Stimulated activated CD4-positive, alpha-beta T cell treated with anti-CD3 and anti-CD28 coated beads, Interleukin-12 subunit alpha, Interleukin-12 subunit beta, amount 100 ng/mL, for 4 hours (primary cell): ENCODE measurements at places on chromosomes 2 and 18.

DNA sequence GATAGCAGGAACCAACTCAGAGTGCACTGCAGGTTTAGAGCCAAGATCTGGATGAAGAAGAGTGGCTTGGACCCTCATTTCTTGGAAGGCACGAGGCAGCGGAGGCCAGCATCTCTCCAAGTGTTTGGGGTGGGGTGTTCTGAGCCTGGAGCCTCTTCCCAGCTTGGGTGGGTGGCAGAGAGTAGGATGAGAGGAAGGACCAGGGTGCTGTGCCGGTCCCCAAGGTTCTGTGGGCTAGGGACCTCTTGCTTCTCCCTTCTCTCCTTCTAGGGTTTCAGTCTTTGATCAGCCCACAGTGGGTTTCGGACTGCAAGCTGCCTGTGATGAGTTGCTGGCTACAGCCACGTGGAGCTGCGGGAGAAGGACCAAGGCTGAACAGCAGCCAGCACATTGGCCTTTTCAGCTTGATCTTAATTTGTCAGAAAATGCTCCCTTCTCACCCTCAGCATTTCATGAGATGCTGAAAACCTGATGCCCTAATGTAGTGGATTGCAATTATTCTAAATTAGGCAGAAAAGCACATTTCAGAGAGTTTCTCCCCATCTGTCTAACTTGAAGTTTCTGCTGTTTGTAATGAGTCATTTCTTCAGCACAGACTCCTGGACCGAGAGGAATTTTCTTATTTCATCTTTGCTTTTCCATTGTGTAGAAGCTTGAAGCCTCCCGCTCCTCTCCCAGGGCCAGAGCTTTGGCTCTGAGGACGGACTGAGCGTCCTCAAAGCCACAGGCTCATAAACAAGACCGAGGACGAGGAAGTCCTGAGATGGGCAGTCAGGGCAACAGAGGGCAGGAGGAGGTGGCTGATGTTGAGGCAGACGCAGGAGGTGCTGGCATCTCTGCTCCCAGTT, 99.1 kb upstream of the HDAC4 start:
- no peak for DNase-seq

- DNase-seq = no peak
These were observed 46.9 kb upstream of the TAF1B start for GRCh38 chr2:9796056-9797010.

DNA sequence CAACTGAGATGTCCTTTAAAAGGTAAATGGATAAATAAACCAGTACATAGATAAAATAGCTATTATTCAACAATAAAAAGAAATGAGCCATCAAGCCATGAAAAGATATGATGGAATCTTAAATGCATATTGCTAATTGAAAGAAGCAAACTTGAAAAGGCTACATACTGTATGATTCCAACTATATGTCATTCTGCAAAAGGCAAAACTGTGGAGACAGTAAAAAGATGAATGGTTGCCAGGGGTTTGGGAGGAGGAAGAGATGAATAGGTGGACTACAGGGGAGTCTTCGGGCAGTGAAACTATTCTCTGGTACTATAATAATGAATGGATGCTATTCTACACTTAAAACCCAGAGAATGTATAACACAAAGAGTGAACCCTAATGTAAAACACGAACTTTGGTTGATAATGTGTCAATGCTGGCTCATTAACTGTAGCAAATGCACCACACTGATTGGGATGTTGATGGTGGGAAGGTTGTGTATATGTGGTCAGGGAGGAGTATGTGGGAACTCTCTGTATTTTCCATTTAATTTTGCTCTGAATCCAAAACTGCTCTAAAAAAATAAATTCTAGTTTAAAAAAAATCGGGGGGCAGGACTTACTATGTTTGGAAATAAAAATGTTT, 73.7 kb upstream of the MYCN start:
- no peak for DNase-seq

- peak; percentile 61 for DNase-seq
These were observed 115.1 kb downstream of the EML6 start for GRCh38 chr2:54838585-54839035.

DNA sequence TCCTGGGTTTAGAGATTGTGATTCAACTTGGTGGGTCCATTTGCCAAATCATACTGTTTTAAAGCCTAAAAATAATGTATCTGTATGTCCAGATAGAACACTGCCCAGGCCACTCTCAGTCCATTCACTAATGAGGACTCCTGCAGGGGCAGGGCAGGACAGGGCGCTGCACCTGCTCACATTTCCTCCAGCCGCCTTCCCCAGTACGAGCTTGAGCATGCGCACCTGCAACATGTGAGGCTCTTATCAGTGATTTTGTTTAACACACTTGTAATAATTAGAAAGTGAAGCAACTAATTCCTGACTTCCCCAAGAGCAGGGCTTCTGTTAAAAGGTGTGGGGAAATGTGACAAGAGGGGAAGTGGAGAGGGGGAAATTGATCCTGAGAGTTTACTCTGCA, 89.7 kb downstream of the AFF3 start:
- no peak for DNase-seq

GRCh38 chr2:23350041-23350791, 34.8 kb upstream of the KLHL29 start:
- no peak for DNase-seq

DNA sequence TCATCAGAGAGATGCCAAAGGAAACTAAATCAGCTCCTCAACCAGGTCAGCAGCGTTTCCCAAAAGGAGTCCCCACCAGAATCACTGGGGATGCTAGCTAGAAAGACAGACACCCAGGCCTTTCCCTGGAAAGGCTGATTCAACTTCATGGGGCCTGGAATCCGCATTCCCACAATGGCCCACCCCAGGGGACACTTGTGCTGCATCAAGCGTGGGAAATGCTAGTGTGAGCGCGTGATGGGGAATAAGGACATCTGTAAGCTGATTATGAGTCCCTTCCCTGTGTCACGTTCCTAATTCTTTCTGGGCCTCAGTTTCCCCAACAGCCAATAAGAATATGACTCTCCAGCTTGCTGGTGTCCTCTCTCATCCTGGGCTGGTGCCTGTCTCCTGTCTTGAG, 2.2 kb upstream of the WNT10A start:
- DNase-seq = no peak

DNA sequence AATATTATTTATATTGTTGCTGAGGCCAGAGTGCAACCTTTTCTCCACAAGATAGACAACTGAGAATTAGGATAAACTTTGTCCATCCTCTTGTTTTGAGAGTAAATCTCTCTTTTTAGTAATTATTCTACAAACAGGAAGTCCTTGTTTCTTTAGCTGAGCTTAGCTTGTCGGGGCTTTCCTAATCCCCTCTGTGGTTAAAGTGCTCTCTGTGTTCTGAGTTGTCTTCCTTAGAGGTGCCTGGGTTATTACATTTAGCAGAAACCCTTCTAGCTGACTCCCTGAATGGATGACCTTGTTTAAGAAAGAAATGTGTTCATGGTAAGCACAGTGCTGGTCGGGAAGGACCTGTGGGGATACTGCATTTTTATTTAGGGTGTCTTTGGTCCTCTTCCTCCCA, 12.7 kb downstream of the USP39 start:
- DNase-seq = no peak

DNA sequence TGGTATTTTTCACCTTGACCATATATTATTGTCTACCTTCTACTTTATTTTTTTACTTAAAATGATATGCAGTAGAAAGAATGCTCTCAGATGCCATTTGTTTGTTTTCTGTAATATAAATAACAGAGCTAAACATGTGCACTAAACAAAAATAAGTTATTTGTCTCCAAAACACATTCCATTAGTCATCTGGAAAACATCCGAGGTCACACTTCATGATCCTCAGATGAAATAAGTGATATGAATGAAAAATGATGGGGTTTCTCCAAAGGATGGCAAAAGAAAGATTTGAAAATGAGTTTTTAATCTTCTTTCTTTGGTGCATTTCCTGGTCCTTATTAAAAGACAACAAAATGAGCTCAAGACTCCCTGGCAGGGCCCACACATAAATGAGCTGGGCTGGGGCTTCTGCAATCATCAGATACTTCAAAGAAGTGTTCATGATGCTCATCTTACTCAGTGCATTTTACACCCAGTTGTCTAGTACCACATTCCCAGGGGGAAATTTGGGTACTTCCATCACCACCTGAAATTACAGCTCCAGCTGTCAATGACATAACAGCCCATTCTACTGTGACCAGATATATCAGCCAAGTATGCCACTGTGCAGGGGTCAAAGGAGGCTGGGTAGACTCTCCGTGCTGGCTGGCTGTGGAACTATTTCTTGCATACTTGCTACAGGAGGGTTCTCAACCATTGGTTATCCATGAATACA, 283.5 kb downstream of the PID1 start:
- DNase-seq = no peak

DNA sequence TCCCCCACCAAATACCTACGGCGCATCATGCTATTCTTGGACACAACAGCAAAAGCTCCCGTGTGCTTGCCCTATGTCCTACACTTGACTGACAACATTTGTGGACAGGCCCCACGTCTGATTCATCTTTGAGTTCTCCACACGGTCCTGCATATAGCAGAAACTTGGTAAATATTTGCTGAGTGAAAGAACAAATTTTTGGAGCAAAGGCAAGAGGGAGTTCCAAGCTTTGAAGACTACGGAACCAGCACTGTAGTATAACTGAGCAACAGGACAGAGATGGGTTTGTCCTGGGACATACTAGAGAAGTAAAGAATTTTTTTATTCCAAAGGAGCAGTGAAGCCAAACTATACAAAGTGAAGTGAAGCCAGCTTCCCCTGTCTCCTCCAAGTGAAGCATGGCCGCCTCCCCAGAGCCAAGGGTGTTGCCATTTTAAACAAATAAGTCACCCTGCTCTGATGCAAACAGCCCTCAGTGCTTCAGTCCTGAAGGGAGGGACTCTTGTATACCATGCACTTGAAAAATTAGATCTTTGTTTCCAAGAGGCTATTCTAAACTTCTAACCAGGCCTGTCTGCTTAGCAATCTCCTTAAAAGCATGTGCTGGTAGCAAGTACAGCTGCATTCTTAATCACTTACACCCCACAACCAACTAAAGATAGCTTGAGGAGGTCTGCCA, 35.9 kb downstream of the SPRED2 start:
- no peak for DNase-seq

DNA sequence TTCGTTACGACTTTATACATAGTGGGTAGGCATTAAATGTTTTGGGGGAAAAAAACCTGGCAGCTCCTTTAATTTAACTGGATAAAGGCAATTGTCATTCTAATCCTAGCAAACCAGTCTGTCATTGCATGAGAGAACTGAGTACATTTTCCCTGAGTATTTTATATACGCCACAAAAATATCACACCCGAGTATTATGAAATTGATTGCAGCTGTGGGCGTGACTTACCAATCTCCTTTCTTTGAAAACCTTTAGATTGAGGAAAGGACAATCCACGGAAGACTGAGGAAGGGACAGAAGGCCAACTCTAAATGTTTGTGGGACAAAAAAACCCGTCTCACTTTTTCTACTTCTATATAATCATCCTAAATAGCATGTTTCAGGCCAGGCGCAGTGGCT, 9.0 kb downstream of the TM4SF20 start:
- DNase-seq = no peak

- DNase-seq = no peak
These were observed 154.5 kb upstream of the NRP2 start for GRCh38 chr2:205527801-205528200.

DNA sequence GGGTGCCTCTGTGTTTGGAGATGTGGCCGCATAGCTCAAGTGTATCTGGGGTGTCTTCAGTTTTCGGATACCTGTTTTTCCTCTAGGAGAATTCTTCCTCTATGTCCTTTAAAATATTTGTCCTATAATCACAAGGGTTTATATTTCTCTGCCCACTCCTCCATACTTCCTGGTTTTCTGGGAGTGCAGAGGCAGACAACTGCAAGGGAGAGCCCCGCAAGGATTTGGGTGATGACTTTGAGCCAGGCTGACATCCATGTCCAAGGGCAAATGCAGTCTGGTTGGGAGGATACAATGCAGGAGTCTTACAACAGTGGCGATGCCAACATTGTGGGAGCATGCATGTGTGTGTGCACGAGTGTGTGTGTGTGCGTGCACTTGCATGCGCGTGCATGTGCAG, 2.1 kb downstream of the IL1RL1 start:
- no peak for DNase-seq

GRCh38 chr2:197500503-197501131, 438 bp downstream of the HSPE1 start:
- DNase-seq = no peak

GRCh38 chr2:62597323-62597722, 91.3 kb upstream of the TMEM17 start:
- DNase-seq = no peak

- no peak for DNase-seq
These were observed 1178.5 kb upstream of the ACVR2A start for GRCh38 chr2:146666340-146666739.

DNA sequence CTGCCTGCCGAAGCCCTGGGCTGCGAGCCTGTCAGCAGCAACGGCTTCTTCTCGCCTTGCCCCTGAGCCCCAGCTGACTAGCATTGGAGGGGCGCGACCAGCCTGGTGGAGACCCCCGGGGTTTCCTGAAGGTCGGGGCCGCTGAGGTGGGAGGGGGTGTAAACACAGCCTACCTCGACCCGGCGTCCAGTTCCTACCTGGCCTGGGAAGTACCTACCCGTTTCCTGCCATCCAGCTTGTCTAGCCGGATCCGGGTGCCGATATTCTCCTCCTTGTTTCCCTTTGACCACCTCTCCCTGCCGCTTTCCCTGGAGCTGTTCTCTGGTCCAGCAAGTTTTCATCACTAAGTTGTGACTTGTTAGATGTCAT, 511 bp downstream of the MOB4 start:
- DNase-seq = no peak

DNA sequence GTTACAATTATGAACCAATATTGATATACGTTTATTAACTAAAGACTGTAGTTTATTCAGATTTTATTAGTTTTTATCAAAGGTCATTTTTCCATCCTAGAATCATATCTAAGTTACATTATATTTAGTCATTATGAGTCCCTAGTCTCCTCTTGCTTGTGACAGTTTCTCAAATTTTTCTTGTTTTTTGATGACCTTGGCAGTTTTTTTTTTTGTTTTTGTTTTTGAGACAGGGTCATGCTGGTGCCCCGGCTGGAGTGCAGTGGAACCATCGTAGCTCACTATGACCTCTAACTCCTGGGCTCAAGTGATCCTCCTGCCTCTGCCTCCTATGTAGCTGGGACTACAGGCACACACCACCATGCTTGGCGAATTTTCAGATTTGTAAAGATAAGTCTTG, 18.3 kb upstream of the SLC39A10 start:
- DNase-seq = no peak

GRCh38 chr2:74206180-74206688, 7.8 kb downstream of the MTHFD2 start:
- DNase-seq = no peak

GRCh38 chr2:98692090-98693054, 38.6 kb downstream of the MGAT4A start:
- no peak for DNase-seq

- DNase-seq = no peak
These were observed 587 bp downstream of the MEIS1 start for GRCh38 chr2:66435549-66435875.
